Activated CD4-positive, alpha-beta memory T cell treated with anti-CD3 and anti-CD28 coated beads, Interleukin-2, amount 10 ng/mL, durations not matched to agents 7 days and 5 days (primary cell): ENCODE measurements at places on chromosomes 3 and 15. TPM values are rescaled to one million over a fixed set of nuclear protein-coding genes. Genes with fewer than 3 reads are reported as not detected.

Gene NOX5
- total RNA-seq, result not detected

Gene NR1I2
- total RNA-seq, result 0.20 TPM

Gene SCG5
- 3.8 TPM for total RNA-seq

Gene ATP13A5
- total RNA-seq, result not detected

Gene TRH
- total RNA-seq, result not detected

Gene FEZF2
- not detected for total RNA-seq

Gene CACNA2D2
- 0.55 TPM for total RNA-seq

DNA sequence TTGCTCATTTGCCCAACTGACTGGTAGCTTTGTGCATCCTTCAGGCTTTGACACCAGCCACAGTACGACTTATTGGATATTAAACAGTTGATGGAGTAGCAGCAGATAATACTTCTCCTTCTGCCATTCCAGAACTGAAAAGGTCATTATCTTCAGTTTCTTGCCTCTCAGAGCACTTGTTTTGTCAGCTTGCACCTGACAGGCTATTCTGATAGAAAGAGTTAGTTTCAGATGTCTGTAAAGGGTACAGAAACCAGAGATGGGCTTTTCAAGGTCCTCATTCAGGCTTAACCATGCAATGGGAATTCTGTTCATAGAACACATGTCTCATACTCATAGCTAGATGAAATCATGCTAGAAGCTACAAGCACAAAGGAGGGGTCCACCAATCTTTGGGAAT lies 367.2 kb downstream of the OTOL1 start:
- DNase-seq, result no peak

DNA sequence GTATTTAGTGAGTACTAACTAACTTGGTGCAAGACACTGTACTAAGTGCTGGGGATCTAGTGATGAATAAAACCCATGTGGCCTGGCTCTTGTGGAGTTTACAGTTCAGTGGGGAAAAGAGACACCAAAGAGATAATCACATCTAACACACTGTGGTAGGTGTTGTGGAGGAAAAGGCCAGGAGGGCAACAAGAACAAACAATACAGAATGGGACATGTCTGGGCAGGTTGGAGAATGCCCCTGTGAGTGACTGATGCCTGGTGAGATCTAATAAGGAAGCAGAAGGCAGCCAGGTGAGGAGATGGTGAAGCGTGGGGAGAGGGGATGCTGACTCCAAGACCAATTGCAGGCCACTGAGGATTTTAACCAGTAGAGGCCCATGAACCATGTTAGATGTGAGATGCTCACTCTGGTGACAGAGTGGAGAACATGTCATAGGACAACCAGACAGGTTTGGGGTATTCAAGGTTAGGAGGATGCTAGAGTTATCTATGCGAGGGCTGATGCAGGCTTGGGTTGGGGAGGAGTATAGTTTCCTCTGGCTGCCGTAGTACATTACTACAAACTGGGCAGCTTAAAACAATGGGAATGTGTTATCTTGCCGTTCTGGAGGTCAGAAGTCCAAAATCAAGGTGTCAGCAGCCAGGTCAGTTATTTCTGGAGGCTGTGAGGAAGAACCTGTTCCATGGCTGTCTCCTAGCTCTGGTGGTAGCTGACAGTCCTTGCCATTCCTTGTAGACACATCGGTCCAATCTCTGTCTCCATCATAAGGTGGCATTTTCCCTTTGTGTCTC lies 81.4 kb downstream of the ARNT2 start:
- no peak for DNase-seq

DNA sequence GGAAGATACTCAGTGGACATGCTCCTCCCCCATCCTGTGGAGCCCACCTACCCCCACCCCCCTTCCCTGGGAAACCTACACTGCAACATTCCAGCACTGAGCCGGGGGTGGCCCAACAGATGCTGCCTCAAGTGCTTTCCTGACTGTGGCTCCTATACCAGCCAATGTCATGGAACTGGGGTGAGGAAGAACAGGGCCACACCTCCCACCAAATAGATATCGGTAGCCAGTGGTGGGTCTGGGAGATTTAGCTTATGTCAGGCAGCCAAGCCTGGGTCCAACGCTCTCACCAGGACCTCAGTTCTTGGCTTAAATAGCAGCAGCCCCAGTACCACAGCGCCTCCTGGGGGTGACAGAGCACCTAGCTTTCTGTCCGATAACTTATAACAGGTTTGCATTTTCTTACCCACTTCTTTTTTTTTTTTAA lies 30.3 kb downstream of the CDC25A start:
- peak; percentile 56 for DNase-seq

GRCh38 chr3:133192363-133192945 lies 154.3 kb downstream of the TMEM108 start:
- DNase-seq, result no peak

DNA sequence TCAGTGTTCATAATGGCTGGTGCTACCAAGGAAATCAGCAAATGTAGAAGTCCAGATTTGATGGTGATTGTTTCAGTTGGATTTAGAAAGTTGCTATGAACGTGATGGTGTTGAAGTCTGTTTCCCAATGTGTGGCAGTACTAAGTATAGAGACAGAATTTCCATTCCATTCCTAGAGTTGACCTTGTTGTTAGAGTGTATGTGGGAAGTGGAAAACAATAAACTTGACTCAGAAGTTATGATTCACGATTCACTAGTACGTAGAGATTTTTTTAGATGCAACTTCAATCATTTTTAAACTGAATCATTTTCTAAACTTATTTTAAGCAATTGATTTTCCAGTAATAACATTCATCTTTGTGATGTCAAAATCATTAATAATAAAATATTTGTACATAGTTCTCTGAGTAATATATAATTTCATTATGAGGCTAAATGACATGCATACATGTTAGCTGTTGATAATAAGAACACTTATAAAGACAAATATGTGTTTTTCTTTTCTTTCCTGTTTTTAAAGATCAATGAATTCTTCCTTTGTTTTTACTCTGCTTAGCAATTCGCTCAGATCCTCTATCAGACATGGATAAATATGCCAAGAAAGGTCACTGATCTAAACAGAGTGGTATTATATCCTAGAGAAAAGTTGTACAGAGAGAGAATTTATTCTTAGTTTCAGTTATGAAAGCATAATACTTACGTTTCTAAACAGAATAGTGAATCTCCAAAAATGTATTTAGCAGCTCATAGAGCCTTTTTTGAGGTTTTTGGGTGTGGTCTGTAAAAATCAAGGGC lies 108.8 kb upstream of the GPR149 start:
- no peak for DNase-seq

DNA sequence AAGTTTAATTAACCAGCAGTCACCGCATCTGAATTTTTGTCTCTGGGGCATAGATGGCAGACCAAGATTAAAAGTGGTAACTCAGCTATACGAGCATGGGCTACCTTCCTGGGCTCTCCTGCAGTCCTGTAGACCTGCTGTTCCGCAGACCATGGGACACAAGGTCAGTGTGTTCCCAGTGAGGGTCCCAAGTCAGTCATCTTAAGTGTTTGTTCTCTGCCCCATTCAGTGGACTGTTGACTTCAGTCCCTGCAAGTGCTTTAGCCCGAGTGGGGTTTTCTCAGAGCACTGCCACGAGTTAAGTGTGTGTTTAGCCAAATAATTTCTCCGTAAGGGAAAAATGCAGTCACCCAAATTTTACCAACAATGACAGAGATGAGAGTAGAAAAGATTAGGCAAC lies 4.9 kb upstream of the EXOG start:
- no peak for DNase-seq

DNA sequence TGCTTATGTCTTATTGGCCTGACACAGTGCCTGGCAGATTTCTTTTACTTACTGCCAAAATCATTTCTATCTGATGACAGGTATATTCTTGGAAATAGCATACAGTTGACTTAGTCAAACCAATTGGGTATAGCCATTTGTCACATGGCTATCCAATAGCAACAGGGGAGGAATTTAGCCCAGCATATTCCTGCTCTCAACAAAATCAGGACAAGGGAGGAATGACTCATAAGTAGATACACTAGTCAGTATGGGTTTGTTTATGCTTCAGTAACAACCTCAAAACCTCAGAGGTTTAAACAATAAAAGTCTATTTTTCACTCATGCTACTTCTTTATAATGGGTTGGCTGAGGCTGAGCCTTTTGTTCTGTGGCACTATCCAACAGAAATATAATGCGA lies 38.0 kb upstream of the VILL start:
- DNase-seq, result no peak

- no peak for DNase-seq
These were observed 61.6 kb downstream of the DCBLD2 start for GRCh38 chr3:98839846-98840245.

DNA sequence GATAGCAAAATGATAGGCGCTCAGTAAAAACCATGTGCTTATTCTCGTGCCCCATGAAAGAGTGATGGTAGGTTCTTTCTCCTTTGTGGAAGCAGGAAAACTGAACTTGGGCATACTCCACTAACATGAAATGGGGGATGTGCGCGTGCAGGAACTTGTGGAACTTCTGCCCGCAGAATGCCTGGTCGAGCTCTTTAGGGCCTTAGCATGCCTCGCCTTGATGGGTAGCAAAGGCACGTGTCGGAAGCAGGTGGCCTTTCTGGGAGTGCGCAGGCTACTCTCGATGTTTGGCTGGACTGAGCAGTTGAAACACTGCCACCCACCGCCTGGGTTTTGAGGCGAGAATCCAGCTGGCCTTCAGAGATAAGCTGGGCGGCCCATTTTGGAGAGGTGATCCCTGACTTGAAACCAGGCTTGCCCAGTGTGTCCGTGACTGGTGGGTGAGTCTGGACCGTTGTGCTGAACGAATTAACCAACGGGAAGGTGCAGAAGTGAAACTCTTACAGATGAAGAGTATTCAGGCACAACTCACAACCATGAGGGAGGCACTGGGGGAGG lies 842 bp downstream of the PCCB start:
- peak; percentile 19 for DNase-seq

- DNase-seq, result no peak
These were observed 581.2 kb downstream of the PYDC2 start for GRCh38 chr3:192042116-192042515.

DNA sequence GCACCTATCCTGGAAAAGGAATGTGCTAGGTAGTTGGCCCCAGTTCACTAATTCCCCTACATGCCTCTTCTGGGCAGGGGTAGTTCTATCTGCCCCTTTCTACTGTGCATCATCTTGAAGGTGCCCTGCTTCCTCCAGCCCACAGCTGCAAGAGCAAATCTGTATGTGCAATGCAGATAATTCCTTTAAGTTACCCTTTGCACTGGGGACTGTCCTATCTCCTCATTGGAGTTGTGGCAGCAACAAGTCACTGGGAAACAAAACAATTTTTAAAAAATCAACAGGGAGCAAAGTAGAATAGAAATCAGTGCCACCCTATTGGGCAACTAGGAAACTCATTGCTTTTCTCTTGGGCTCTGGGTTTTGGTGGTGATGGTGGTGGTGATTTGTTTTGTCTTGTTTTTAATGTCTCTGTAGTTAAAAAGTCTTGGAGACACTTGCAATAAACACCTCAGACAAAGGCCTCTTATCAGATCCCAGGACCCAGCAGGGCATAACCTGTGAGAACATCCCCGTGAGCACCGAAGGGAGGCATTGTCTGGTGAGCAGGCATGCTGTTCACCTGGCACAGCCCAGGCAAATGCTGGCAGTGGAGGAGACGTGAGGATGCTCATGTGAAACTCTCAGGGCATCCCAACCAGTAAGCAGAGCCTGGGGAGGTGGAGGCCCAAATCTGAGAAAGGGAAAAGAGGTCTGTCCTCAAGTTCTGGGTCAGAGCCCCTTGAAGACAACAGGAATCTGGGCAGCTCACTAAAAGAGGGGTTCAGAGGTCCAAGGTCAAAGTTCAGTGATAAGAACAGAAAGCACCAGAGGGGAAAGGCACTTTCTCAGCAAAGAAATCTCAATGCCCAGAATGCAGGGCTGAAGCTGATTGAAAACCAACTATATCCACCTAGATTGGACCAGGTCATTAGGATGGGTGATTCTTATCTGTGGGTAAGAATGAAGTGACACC lies 27.9 kb downstream of the C2CD4B start:
- DNase-seq, result no peak

DNA sequence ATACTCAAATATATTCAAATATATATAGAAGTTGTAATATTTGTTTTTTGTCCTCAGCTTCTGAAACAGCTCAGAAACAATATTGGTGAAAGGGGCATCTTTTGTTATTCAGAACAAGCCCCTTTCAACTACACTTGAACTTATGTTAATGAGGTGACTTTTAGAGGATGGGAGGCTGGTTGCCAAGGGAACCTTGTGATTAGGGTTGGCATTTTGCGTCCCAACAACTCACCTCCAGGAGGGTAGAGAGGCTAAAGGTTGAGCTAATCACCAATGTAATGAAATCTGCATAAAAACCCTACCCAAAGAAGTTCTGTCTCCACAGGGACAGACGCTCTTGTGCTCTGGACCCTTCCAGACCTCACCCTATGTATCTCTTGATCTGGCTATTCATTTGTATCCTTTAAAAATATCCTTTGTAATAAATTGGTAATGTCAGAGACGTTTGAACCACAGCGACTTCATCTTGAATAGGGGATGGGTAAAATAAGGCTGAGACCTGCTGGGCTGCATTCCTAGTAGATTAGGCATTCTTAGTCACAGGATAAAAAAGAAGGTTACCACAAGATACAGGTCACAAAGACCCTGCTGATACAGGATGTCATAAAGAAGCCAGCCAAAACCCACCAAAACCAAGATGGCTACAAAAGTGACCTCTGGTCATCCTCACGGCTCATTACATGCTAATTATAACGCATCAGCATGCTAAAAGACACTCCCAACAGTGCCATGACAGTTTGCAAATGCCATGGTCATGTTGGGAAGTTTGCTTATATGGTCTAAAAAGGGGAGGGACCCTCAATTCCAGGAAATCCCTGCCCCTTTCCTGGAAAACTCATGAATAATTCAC lies 111.1 kb downstream of the FMN1 start:
- no peak for DNase-seq

- DNase-seq, result no peak
These were observed 3.0 kb downstream of the BMF start for GRCh38 chr15:40105517-40106202.

DNA sequence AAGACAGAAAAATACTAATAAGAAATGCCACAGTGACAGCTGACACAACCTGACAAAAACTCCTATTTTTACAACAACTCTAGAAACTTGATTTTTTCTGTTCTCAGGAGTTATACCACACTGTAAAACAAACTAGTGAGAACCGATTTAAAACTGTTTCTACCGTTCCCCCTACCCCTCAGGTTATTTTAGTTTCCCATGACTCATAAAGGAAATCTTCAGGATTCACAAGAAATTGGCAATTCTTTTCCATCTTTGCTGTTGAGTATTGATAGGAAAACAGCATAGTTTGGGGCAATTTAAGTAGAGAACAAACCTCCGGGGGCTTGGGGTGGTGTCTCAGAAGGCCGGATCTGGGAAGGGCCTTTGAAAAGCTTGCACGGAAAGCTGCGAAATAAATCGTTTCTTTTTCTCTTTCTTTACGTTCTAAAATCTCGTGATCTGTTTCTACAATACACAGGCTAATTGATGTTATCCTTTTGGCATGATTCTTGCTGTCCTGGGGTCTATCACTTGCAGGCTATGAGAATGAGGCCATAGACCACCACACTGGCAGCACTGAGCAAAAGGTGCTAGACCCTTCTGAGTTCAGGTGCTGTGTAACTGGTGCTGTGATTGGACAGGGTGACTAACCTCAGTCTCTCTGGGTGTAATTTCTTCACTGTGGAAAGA lies 89.3 kb downstream of the LPP start:
- DNase-seq, result no peak

GRCh38 chr3:174125267-174125824 lies 727.8 kb downstream of the NLGN1 start:
- no peak for DNase-seq

GRCh38 chr3:43769885-43770425 lies 79.2 kb downstream of the ABHD5 start:
- peak; percentile 23 for DNase-seq

- no peak for DNase-seq
These were observed 577.6 kb downstream of the RSL24D1 start for GRCh38 chr15:54619180-54619579.

GRCh38 chr15:34514251-34514670 lies 69.2 kb downstream of the GOLGA8B start:
- no peak for DNase-seq
